ENCODE measurements at places on chromosomes 16 and 17.

- DNase-seq: no peak
These were observed 7.7 kb upstream of the DCTPP1 start for GRCh38 chr16:30437511-30438046.

GRCh38 chr16:58409316-58409973 lies 17.2 kb downstream of the GINS3 start:
- DNase-seq: no peak

DNA sequence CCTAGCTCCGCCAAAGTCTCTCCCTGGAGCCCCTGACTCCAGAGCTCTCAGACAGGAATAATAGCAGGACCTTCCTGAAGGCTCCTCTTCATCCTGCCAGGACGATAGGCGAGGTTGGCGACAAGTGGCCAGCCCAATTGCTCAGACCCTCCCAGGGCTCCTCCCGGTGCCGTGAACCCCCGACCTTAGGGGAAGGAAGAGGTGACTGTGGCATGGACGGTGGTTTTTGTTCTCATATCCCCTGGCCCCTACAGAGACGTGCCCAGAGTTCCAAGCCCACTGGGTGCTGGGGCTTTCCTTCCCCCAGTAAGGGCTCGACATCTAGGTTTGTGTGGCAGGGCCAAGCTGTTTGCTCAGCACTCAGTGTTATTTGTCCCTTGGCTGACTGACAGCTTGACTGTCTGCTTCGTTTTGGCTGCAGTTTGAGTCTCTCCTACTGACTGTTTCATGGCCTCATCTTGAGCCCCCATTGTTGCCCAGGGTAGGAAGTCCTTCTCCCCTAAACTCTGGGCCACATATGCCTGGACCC lies 4.6 kb upstream of the ADCY7 start:
- DNase-seq: no peak

DNA sequence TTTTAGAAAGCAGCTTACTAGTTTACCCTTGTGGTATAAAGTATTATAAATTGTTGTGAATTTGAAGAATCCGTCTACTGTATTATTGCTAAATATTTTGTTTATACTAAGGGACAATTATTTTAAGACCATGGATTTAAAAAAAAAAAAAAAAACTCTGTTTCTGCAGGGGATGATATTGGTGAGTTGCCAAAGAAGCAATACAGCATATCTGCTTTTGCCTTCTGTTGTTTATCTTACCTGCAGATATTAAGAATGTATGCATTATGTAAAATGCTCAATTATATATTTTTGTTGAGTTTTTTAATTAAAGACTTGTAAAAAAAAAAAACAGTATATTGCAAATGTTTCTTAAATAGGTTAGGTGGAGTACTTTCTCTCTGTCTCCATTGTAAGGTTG lies 19.4 kb downstream of the WSB1 start:
- DNase-seq: no peak

DNA sequence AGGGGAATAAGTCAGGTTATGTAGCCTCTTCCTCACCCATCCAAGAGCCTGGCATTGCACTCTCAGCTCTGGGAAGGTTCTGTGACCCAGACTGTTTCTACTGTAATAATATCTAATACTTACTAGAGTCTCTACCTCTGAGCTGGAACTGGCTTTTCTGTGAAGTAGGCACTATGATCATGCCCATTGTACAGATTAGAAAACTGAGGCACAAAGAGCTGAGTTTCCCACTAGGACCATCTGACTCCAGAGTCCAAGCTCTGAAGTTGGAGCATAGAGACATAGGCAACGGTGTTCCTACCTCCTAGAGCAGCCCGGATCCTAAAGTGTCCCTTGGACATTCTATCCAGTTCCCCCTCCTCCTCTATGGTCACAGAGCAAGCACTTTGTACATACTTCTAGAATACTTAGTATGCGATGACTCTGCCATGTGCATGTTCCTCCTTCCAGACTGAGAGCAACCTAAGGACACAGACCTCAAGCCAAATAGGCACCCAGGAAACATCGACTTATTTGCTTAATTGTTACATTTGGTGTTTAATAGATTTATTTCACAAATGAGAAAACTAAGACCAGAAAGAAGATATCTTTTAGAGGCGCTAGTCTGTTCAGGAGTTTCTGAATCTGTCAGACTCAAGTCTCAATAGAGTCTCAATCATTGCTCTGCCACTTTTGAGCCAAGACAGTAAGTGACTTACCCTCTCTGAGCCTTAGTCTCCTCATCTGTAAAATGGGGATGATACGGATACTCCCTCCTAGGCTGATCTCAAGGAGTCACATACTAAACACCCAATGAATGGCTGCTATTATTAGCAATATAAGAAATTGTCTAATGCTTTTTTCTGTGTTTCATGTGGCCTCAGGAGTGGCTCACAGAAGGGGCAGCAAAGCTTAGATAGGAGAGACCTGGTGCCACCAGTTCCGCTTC lies 3.6 kb downstream of the CLEC19A start:
- no peak for DNase-seq

DNA sequence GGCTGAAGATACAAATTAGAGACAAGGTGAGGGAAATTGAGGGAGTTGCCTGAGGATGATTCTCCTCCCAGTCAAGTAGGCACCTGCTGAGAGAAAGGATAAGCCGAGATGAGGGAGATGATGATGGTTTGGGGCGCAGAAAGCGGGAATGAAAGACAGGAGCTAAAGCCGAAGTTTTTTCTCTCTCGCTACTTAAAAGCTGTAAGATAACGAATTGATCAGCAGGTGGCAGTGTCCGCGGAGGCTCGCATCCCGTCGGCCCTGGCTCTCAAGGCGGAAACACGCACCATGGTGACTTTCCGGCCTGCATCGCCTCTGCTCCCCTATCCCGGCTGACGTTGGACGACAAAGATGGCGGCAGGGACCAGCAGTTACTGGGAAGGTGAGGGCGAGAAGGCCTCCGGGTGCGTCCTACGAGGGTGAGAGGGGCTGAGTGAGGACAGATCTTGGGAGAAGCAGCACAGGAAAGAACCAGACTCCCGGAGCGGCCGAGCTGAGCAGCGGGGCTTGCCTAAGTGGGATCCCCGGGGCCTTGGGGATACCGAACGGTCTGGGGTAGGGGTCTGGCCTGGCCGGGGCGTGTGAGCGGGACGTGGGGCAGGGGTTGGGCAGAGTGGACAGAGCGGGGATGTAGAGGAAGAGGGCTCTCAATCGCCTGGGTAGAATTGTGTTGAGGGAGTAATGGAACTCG lies at the start of gene GOSR1:
Gene GOSR1, plus strand, starts transcription at position 326 of the 691 bp plus-strand sequence. Its CDS starts 26 bp downstream, at position 352.
- DNase-seq: peak; percentile 81

GRCh38 chr16:56941092-56941491 lies 9.2 kb downstream of the HERPUD1 start:
- DNase-seq: no peak

DNA sequence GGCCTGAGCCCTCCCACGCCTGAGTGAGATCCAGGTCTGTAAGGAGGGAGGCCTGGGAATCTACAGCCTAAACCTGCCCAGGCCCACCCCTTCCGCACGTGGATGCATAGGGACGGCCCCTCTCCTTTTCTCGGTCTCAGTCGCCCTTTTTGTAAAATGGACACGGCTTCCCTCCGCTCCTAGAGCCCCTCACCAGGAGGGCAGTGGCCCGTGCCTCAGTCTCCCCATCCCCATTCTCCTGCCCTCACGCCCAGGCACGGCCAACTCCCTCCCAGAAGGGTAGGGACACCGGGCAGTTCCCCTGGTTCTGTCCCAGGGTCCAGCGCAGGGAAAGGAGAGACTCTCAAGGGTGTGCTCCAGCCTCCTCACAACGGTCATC lies 48.1 kb downstream of the WNT3 start:
- DNase-seq: no peak

DNA sequence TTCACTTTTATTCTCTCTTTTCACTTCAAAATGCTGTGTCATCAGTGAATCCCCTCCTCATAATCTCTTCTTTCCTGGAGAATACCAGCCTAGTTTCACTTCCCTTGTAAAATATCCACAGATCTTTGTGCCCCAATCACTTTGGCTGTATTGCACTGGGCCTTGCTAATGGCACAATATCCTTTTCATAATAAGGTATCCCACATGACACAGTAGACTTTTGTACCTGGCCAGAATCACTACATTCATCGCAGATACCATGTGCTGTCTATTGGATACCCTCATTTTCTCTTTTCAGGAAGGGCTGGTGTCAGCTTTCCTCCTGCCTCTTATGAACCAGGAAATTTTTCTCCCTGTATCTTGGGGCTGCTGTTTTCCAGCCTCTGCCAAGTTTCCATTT lies 25.7 kb upstream of the TOX3 start:
- no peak for DNase-seq

DNA sequence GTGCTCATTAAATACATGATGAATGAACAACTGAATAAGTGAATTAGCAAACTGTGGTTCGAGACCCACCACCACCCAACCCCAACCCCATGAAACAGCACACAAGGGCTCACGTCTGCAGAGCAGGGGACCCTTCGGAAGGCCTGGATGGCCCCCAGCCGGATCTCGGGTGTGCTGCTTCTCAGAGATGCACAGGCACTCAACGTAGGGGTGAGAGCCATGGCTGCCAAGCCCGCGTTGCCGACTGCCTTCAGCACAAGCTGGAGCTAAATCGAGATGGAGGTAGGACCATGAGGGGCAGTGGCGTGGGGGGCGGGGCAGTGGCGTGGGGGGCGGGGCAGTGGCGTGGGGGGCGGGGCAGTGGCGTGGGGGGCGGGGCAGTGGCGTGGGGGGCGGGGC lies 93.2 kb downstream of the LITAF start:
- no peak for DNase-seq

DNA sequence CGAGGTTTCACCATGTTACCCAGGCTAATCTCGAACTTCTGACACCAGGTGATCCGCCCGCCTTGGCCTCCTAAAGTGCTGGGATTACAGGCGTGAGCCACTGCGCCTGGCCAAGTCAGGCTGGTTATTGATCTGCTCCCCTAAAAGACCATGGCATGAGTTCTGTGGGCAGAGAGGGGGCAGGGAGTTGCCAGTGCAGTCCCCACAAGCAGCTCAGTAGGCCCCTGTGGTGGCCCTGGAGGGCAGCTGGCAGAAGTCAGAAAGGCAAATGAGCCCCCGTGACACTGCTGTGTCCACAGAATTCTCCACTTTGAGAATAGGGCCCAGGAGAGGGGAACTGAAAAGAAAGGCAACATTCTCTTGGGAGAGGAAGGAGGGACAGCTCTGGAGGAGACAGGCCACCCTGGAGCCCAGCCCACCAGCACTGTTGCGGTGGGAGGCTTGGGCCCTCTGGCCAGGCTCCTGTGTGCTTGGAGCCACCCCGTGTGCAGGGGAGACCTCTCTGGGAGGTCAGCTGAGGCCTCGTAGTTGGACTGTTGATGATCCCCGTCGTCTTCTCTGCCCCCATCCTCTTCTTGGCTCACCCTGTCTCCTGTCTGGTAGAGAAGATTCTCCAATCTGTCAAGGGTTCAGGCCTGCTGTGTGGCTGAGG lies 2.1 kb upstream of the AMDHD2 start:
- DNase-seq: no peak

DNA sequence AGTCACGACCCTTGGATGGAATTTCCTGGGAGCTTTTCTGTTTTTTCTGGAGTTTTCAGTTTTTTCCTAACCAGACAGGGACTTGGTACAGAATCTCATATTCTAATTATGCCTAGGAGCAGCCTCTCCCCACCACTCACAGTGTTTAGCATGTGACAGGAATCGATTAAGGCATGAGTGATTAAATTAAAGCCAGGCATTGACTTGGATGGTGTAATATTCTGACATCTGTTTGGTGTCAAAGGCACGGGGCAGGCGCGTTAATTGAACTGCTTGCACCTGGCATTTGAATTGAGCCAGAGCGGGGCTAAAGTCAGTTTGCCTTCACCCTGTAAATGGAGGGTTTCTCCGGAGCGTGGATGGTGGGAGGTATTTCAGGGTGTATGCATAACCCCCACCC lies 11.9 kb downstream of the MAPT start:
- DNase-seq: no peak

DNA sequence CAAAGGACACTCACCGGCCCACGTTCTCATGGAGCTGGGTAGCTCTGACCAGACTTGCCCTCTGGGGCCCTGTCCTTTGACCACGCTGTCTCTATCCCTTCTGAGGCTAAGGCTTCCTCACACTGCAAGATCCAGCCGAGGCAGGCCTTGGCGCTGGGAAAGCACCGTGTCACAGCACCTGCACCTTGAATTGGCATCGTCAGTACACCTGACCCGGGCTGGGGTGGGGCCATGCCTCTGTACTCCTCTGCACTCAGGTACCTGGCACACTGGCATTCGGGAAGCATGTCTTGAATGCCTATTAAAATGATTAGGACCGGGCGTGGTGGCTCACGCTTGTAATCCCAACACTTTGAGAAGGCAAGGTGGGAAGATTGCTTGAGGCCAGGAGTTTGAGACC lies 6.0 kb downstream of the TBC1D24 start:
- no peak for DNase-seq

- no peak for DNase-seq
These were observed 13.6 kb downstream of the MAP3K3 start for GRCh38 chr17:63635787-63636186.

DNA sequence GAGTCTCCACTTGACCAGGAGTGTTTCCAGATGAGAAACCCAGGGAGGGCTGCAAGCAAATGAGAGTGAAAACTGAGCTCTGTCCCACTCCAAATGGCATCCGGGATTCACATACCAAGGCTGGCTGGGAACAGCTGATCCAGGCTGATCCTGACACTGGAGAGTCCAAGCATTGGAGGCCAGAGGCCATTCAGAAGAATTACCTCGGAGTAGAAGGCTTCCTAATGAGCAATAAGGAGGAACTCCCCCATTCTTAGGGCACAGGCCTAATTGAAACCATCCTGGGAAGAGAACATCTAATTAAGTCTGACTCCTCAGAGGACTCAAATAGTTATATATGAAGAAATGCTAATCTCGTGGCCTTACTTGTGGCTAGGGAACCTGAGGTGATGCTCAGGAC lies 142.8 kb downstream of the PRKCA start:
- no peak for DNase-seq

- DNase-seq: no peak
These were observed 947.5 kb downstream of the CDH11 start for GRCh38 chr16:64174327-64174726.

GRCh38 chr17:80137131-80137530 lies 9.8 kb downstream of the EIF4A3 start:
- no peak for DNase-seq

- no peak for DNase-seq
These were observed 4.8 kb downstream of the GNG13 start for GRCh38 chr16:795580-796229.

- DNase-seq: no peak
These were observed 176.8 kb downstream of the TANC2 start for GRCh38 chr17:63142836-63143235.
